ENCODE measurements at places on chromosomes 5 and 9. TPM values are rescaled to one million over a fixed set of nuclear protein-coding genes. Genes with fewer than 3 reads are reported as not detected.

- H3K27me3 ChIP-seq, result peaks cover 2% of the 10 kb centered on the region
- no peak overlapping the region for H3K27ac ChIP-seq
- no peaks in the 10 kb centered on the region for H3K4me1 ChIP-seq
- H3K4me3 ChIP-seq, result no peak overlapping the region
Measured at GRCh38 chr9:90841213-90841612, 39.6 kb downstream of the SYK start.

GRCh38 chr5:50302815-50303490 is 138.1 kb downstream of the EMB start:
- no peak for DNase-seq
- H3K27ac ChIP-seq, result no peak overlapping the region
- H3K27me3 ChIP-seq, result peaks cover 2% of the 10 kb centered on the region
- H3K4me3 ChIP-seq, result no peak overlapping the region

GRCh38 chr5:76099756-76100155 is 16.6 kb downstream of the SV2C start:
- peaks cover 5% of the 10 kb centered on the region for H3K4me1 ChIP-seq
- no peak overlapping the region for H3K27ac ChIP-seq
- DNase-seq, result no peak
- H3K36me3 ChIP-seq, result no peaks in the 10 kb centered on the region

GRCh38 chr9:94798708-94799107 is 72.2 kb downstream of the AOPEP start:
- H3K27me3 ChIP-seq, result no peaks in the 10 kb centered on the region
- no peak overlapping the region for H3K27ac ChIP-seq
- H3K36me3 ChIP-seq, result peaks cover 36% of the 10 kb centered on the region
- H3K4me3 ChIP-seq, result no peak overlapping the region

GRCh38 chr9:116450378-116451139 is 236.5 kb upstream of the TRIM32 start:
- no peaks in the 10 kb centered on the region for H3K36me3 ChIP-seq
- H3K27ac ChIP-seq, result no peak overlapping the region
- H3K4me1 ChIP-seq, result no peaks in the 10 kb centered on the region
- DNase-seq, result no peak
- no peak overlapping the region for H3K4me3 ChIP-seq
- H3K27me3 ChIP-seq, result no peaks in the 10 kb centered on the region

- H3K36me3 ChIP-seq, result no peaks in the 10 kb centered on the region
- H3K27ac ChIP-seq, result no peak overlapping the region
- no peak overlapping the region for H3K4me3 ChIP-seq
- H3K4me1 ChIP-seq, result no peaks in the 10 kb centered on the region
- H3K27me3 ChIP-seq, result no peaks in the 10 kb centered on the region
- DNase-seq, result peak; percentile 39
Measured at GRCh38 chr5:159133041-159133741, 33.5 kb upstream of the EBF1 start.

GRCh38 chr5:141503681-141504080 is 14.8 kb downstream of the PCDHGC5 start:
- H3K36me3 ChIP-seq, result peaks cover 4% of the 10 kb centered on the region
- no peak overlapping the region for H3K4me3 ChIP-seq
- H3K4me1 ChIP-seq, result no peaks in the 10 kb centered on the region
- DNase-seq, result no peak

- no peak overlapping the region for H3K27ac ChIP-seq
- H3K27me3 ChIP-seq, result peaks cover 2% of the 10 kb centered on the region
- no peaks in the 10 kb centered on the region for H3K36me3 ChIP-seq
- DNase-seq, result no peak
Measured at GRCh38 chr9:117093891-117094844, 320.7 kb downstream of the ASTN2 start.

- H3K4me3 ChIP-seq, result no peak overlapping the region
- H3K36me3 ChIP-seq, result no peaks in the 10 kb centered on the region
- peaks cover 30% of the 10 kb centered on the region for H3K4me1 ChIP-seq
- no peaks in the 10 kb centered on the region for H3K27me3 ChIP-seq
- no peak overlapping the region for H3K27ac ChIP-seq
- DNase-seq, result no peak
Measured at GRCh38 chr9:37295796-37296195, 126.7 kb upstream of the GRHPR start.

DNA sequence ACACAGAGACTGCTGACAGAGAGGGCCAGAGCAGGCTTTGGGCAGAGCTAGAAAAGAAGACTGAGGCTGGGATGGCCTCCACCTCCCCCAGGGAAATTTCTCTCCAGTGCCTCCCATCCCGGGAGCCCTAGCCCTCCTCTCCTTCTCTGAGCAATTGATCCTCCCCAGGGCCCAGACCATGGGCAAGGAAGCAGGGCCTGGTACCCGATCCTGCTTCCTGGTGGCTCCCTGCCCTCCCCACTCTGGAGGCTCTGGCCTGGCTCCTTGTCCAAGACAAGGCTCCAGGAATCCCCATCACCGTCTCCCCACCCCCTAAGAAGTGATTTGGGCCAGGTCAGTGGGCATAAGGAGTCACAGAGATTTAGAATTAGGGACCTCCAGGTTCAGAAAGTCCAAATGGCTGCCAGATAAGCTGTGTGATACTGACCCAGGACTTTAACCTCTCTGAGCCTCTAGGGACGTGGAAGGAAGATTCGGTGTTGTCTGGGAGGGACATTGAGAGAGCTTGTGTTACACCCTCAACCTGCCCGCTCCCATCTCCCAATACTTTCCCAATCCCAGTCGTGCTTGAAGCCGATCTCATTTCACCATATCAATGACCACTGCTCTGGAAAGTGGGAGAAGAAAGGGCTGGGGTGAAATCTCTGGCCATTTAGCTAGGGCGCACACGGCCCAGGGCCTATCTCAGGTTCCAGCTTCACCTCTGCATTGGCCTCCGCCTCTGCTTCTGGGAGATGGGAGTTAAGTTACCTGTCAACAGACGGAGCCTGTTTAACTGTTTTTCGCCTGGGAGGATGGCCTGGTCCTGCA is 25.8 kb upstream of the KIF12 start:
- no peaks in the 10 kb centered on the region for H3K4me1 ChIP-seq
- DNase-seq, result no peak
- H3K4me3 ChIP-seq, result no peak overlapping the region
- H3K27ac ChIP-seq, result no peak overlapping the region
- no peaks in the 10 kb centered on the region for H3K36me3 ChIP-seq

DNA sequence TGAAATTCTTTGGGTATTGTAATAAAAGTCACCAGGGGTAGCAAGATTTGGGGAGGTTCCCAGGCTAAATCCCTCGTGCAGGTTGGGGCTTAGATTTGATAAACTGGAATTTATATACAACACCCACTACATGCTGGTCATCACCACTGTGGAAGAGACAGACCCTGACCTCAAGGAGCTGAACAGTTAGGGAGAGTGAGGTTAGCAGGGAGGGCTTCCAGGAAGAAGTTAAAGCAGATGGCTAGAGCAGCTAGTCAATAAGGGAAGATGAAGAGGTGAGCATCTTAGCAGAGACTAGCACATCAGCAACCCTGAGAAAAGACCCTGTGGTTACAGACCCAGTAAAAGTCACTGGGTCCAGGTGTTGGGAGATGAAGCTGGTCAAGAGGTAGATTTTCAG is 6.4 kb downstream of the CTSL start:
- peaks cover 6% of the 10 kb centered on the region for H3K27me3 ChIP-seq
- DNase-seq, result no peak
- H3K36me3 ChIP-seq, result no peaks in the 10 kb centered on the region
- no peak overlapping the region for H3K27ac ChIP-seq
- H3K4me3 ChIP-seq, result no peak overlapping the region
- no peaks in the 10 kb centered on the region for H3K4me1 ChIP-seq

DNA sequence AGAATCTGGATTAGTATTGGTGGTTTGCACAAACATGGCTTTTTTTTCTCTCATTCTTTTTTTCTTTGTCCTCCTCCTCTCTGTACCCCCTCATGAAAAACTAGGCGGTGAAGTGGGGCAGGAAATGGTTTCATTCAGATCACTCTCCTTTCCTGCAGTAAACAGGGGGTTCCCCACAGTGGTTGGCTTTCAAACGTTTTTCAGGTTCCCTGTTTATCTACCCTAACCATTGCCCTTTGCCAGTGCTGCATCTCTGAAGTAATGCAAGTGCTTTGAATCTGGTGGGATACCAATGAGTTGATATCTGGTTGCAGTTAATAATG is 29.8 kb downstream of the NR4A3 start:
- peak; percentile 72 for DNase-seq
- peaks cover 59% of the 10 kb centered on the region for H3K4me1 ChIP-seq
- H3K36me3 ChIP-seq, result peaks cover 10% of the 10 kb centered on the region
- H3K27me3 ChIP-seq, result peaks cover 5% of the 10 kb centered on the region
- H3K4me3 ChIP-seq, result peak overlapping the region; percentile 68

- H3K4me3 ChIP-seq, result no peak overlapping the region
- peaks cover 12% of the 10 kb centered on the region for H3K27me3 ChIP-seq
- no peaks in the 10 kb centered on the region for H3K4me1 ChIP-seq
Measured at GRCh38 chr5:135937245-135937911, 17.4 kb downstream of the LECT2 start.

GRCh38 chr9:108642871-108643270 is 212.9 kb downstream of the ACTL7B start:
- DNase-seq, result no peak
- no peak overlapping the region for H3K4me3 ChIP-seq
- no peaks in the 10 kb centered on the region for H3K4me1 ChIP-seq
- H3K27me3 ChIP-seq, result peaks cover 7% of the 10 kb centered on the region

DNA sequence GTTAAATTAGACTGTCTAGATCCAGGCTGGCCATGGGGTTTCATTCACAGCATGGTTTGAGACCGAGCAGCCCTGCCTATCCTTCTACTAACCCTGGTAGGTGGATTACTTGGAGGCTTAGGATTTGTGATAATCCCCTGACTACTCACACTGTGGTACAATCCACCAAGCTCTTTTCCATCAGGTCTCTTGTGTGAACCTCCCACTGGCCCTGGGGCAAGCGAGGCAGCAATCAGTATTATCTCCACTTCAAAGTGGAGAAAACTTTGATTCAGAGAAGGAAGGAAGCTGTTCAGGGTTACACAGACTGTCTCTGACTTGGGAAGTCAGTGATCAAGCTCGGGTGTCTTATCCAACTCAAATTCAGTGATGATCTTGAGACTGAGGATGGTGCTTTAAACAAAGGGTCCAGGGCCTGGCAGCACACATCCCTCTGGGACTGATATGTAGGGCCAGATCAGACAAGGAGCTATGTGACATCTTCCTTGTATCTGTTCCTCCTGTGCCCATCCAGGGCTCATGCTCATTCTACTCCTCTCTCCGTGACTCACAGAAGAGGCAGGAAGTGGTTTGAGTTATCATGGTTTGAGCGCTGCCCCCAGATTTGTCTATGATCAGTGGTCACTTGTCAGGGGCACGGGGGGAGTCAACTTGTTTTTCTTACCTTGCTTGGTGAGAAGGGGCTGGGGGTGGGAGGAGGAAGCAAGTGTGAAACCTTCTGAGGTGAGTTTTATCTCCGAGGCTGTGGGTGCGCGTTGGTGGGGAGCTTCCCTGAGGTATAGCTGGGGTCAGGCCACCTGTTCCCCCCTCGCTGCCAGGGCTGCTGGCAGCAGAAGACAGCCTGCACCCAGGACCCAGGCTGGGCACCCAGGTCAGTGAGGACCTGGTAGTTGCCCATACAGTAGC is 48.6 kb downstream of the RGS3 start:
- H3K36me3 ChIP-seq, result no peaks in the 10 kb centered on the region
- H3K27me3 ChIP-seq, result peaks cover 11% of the 10 kb centered on the region
- DNase-seq, result peak; percentile 90
- peaks cover 70% of the 10 kb centered on the region for H3K4me1 ChIP-seq
- peak overlapping the region; percentile 95 for H3K27ac ChIP-seq

DNA sequence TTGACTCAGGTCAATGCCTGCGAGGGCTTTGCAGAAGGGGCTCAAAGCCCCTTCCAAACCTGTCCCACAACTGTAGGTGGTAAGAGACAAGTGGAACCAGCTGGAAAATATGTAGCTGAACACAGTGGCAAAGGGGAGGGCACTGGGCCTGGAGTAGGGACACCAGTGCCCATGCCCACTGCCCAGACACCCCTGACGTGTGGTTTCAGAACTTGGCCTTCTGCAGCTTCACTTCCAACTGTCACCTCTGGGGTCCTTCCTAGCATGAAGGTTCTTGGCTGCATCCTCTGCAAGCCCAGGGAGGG is 233.1 kb upstream of the IRX1 start:
- DNase-seq, result no peak
- H3K4me1 ChIP-seq, result no peaks in the 10 kb centered on the region
- no peak overlapping the region for H3K4me3 ChIP-seq
- no peaks in the 10 kb centered on the region for H3K36me3 ChIP-seq

UBQLN1 gene
- polyA plus RNA-seq, result 57.2 TPM

DHFR gene
- 5.9 TPM for polyA plus RNA-seq

ARRDC3 gene
- polyA plus RNA-seq, result 51.5 TPM

SLC4A9 gene
- polyA plus RNA-seq, result not detected

NPR3 gene
- 0.04 TPM for polyA plus RNA-seq

SPATA31E1 gene
- polyA plus RNA-seq, result not detected

DNM1 gene
- polyA plus RNA-seq, result 0.32 TPM

TEK gene
- polyA plus RNA-seq, result not detected

IQGAP2 gene
- 38.8 TPM for polyA plus RNA-seq

TMEM203 gene
- 131 TPM for polyA plus RNA-seq

All from immature natural killer cell (primary cell).